ENCODE measurements at places on chromosomes 5 and 9. TPM values are rescaled to one million over a fixed set of nuclear protein-coding genes. Genes with fewer than 3 reads are reported as not detected.

GRCh38 chr9:98109052-98109451, 10.0 kb downstream of the TRIM14 start:
- no peak for DNase-seq

DNA sequence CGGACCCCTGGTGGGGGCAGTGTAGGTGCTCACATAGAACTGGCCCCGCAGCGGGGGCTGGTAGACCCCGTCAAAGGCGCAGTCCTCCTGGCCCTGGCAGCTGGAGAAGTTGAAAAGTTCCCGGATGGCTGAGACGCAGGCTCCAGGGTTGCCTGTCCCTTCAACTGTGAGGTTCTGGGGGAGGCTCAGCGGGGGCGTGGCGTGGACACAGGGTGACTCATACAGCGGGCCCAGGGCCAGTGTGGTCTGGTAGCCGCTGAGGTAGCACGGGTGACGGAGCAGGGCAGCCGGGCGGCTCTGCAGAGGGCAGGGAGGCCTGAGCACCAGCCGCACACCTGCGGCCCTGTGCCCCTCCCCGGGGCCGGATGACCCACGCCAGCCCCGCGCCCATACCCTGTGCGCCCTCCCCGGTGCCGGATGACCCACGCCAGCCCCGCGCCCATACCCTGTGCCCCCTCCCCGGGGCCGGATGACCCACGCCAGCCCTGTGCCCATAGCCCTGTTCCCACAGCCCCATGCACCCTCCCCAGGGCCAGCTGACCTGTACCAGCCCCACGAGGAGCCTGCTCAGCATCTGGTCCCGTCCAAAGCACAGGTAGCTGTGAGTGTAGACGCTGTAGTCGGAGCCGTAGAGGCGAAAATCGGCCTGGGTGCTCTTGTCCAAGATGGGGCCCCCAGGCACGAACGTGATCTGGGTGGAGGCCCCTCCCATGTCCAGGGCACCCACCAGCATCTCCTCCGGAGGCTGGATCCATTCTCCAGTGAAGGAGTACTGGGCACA, 5.0 kb downstream of the ENTPD8 start:
- DNase-seq = peak; percentile 76

DNA sequence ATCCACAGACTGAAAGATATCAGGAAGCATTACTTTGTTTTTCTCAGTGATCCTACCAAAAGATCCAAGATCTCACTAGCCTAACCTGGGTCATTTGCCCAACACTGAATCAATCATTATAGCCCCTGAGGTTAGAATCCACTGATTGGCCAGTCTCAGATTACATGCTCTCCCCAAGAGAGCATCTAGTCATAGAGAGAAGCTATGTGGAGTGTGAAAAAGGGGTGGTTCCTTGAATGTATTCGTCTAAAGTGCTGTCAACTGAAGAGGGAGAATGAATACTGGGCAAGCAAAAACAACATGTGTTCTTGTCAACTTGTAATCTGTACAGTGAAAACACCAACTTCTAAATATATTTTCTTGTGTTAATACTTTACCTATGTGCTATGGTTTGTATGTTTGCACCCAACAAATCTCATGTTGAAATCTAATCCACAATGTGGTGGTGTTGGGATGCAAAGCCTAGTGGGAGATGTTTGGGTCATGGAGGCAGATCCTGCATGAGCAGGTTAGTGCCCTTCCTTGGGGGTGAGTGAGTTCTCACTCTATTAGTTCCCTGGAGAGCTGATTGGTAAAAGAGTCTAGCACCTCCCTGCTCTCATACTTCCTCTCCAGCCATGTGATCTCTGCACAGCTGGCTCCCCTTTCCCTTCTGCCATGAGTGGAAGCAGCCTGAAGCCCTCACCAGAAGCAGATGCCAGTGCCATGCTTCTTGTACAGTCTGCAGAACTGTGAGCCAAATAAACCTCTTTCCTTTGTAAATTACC, 60.3 kb upstream of the PJA2 start:
- no peak for DNase-seq

DNA sequence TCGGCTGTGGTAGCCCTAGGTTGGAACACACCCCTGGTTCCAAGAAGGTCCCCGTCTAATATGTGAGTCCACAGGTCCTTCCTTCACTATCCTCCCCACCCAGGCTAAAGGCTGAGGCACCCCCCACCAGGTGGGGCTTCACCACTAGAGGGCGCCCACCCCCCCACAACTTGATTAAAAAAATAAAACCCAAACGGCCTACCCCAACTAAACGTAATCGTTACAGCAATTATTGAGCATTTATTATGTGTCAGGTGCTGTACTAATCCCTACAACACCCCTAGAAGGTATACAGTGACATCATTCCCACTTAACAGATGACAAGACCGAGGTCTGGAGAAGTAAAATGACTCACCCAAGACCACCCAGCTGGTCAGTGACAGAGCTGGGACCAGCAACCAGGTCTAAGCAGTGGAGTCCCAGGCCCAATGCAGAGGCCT, 65.0 kb downstream of the FGF18 start:
- no peak for DNase-seq

GRCh38 chr5:147911427-147911826, 5.1 kb upstream of the C5orf46 start:
- DNase-seq = no peak

GRCh38 chr9:105510024-105510423, 47.9 kb upstream of the FKTN start:
- no peak for DNase-seq

- DNase-seq = peak; percentile 88
These were observed 3.2 kb downstream of the PAPPA start for GRCh38 chr9:116156621-116157314.

GRCh38 chr9:21779397-21779796, 23.0 kb upstream of the MTAP start:
- DNase-seq = no peak

DNA sequence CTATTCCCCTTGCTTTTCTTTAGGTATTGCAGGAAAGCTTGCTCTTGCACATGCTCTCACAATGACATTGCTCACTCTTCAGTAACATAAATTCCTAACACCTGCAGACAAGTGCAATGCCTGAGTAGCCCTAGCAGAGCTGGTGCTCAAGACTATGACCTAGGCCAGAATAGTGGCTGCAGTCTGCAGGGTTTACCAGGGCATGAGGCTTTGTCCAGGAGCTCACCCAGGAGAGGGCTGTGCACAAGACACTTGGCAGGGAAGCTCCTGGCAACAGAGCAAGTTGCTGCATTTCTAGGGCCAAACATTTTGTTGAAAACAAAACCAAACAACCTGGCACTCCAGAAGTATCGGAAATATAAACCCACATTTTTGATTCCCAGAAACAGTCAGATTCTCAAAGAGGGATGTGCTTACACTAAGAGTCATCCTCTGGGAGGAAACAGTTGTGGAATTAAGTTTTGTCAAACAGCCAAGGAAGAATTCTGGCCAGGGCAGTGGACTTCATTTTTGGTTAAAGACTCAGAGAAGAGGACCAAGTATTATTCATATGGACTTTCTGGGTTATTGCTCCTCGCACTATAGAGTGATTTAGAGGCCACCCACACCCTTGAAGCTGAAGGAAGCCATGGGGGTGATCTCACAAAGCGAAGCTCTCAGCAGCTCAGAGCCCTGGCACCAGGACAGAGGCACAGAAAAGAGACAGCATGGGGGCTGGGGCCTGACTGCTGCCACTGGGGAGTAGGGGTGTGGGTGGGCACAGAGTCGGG, 44.9 kb downstream of the MACROH2A1 start:
- peak; percentile 73 for DNase-seq

DNA sequence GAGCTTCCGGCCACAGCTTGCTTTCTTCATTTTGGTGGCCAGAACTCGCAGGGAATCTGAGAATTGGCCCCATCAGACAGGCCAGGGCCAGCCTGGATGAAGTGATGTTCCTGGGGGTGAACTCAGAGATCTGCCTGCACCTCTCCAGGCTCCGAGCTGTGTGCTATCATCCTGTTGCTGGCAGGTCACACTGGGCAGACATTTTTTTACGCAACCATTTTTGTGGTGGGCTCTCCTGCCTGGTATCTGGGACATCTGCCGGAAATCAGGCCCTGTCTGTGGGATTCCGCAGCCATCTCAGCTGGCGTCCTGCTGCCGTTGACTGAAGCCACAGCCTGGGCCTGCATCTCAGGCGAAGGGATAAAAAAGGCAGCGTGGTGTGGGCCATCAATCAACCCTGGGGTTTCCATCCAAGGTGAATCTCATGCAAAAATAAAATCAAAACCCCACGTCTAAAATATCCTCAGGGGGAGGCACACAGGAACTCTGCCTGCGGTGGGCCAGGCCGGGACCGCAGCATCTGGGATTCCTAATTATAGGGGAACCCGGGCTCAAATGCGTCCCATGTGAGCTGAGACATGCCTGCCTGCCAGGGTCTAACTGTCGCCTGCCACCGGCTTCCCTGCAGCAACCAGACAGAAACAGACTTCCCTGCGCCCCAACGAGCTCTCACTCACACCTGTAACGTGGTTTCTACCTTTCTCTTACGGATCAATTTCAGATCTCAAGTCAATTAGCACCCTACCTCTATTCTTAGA, 174.3 kb downstream of the SYK start:
- DNase-seq = no peak

DNA sequence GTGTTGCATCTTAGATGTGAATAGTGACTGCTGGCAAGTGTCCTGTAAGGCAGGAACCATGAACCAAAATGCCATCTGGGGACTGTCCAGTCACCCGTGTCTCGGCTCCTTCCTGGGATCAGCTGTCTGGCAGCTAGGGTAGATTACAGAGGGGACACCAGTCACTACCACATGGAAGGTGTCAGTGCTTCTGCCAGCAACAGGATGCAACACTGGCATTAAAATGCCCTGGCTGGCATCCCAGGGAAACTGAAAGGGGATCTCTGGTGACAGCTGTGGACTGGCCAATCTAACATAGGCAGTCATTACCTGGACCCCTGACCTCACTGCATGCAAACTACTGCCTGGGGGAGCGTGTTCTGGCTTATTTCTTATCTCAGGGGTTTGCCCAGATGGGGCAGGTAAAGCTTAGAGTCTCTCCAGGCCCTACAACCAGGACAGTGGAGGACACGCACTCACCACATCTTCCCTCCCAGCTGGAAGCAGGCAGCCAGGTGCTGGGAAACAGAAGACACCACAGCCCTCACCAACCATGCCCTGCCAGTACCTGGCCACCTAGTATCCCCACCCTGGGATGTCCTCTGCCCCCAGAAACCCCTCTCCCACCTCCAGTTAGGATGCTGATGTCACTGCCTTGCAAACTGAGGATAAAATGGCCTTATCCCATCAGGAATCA, 83.8 kb downstream of the SEMA4D start:
- no peak for DNase-seq

DNA sequence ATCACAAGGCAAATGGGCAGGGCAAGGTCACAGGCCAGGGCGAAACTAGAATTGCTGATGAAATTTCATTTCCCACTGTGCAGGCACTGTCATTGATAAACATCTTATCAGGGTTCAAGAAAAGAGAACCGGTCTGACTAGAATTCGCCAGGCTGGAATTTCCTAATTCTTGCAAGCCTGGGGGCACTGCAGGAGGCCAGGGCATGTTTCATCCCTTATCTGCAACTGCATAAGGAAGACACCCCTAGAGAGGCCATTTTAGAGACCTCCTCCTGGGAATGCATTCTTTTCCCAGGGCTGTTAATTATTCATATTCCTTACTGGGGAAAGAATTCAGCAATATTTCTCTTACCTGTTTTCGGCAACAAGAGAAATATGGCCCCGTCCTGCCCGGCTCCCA, 266.2 kb upstream of the CYLC2 start:
- no peak for DNase-seq

DNA sequence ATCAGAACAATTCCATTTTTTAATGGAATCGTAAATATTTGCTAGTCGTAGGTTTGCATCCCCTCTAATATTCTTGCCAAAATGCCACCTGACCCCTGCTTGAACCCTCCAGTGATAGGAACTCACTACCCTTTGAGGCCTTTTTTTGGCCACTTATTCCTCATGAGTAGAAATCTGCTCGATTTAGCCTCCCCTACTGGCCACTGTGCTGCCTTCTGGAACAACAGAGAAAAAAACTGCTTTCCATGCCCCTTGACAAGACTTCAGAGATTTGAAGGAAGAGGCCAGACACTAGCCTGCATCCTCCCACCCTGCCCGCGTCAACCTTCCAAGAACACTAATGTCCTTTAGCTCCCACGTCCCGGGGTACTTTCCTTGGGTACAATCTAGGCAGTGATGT, 4.1 kb downstream of the CCDC69 start:
- no peak for DNase-seq

SOHLH1 gene
- total RNA-seq = not detected

RAB3C gene
- 0.59 TPM for total RNA-seq

ABLIM3 gene
- 118 TPM for total RNA-seq

PAPPA gene
- total RNA-seq = 2.8 TPM

C9orf50 gene
- total RNA-seq = 0.22 TPM

SV2C gene
- 0.67 TPM for total RNA-seq

Data from cardiac septum (tissue), 1 donor.